Activated CD4-positive, alpha-beta T cell treated with anti-CD3 and anti-CD28 coated beads, Interleukin-2, amount 50 U/mL, for 4 hours (primary cell): ENCODE measurements at places on chromosomes 12 and 14.

DNA sequence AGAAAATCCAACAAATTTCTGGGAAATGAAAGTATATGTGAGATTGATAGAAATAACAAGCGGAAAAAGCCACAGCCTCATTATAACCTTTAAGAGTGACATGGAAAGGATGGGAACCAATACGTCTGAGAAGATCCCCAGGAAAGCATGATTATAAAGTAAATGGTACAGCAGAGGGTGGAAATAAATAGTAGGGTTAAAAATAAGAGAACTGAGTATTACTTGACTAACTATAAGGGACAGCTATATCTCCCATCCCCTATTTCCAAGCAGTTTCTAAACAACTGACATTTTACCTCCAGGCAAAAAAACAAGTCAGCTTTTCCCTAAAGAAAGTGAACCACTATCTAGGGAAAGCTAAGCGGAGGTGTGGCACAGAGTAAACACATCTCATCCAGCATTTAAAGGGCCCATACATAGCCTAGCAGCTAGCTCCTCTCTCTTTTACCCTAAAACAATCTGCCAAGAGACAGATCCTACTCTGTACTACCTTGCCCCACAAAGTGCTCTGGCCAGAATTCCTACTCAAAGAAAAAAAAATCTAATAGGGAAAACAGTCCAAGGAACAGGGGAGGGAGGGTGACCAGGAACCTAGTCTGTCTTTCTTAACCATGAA is 11.2 kb downstream of the OSBPL8 start:
- no peak for DNase-seq

GRCh38 chr14:92670643-92671366 is 77.6 kb downstream of the LGMN start:
- no peak for DNase-seq

DNA sequence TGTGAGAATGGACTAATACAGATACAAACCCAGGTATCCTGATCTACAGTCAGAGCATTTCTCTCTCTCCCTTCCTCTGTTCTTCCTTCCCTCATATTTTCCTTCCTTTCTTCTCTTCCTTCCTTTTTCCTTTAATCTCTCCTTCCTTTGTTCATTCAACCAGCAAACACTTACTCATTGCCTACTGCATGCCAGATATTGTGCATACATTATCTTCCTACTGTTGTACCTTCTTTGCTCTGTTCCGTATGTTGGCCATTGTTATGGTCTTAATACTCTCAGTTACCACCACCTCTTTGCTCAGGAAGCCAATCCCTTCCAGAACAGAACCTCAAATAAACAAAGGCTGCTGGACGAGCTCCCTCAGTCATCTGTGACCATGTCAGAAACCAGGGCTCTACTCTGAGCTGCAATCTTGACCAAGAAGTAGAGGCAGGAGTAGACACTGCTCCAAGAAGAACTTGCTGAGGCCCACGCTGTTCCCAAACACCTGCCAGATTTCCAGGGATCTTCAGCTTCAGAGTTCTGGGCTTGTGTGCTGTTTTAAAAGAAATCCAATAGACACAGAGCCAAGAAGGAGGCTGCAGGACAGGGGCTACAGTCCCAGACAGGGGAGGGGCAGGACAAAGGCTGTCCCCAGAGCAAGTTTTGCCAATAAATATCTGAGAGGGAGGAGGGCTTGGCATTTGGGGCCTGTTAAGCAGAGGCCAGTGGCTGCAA is 526.7 kb upstream of the TBX3 start:
- DNase-seq, result no peak

GRCh38 chr12:27960821-27961220 is 11.7 kb downstream of the PTHLH start:
- no peak for DNase-seq

DNA sequence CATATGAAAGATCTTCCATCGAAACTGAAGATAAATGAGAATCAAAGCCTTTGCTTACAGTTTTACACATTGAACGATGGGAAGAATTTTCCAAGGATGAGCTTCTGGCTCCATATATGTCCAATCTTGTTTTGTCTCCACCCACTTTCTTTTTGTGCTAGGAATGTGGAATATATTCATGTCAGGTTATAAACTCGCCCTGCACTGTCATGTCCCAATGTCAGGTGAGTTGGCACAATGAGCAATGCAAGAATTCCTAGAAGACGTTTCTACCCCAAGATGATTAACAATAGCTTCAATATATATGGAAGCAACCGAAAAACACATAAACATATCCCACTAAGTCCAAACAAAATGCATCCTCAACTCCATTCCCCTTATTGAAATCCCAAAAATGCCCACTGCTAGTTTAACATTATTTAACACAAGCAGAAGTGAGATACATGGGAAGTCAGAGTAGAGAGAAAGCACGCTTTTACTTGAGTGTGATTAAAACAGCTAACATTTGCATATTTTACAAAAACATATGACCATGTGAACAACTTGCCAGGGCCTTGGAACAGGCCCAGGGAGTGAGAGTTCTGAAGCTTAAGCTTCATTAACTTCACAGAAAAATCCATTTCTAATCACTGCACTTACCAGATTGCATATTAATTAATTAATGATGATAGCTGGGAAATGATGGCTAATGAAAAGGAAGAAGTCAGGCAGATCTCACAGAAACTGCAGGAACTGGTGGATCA is 233.9 kb downstream of the GXYLT1 start:
- DNase-seq, result no peak

DNA sequence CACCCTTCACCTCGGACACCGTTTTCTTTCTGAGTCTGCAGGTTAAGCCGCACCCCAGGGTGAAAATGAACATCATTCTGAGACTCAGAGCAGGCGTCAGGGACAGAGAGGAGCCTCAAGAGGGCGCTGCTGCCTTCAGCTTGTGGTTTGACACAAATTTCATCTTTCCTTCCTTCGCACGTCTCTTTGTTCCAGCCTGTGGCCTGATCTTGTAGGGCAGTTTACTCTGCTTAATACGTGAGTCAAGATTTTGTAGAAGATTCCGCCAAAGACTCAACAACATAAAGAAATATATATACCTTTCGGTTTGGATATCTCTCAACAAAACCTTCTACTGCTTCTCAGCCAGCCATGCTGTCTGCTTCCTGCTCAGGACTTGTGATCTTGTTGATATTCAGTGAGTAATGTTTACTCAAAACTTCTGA is 329.3 kb upstream of the OR4E1 start:
- peak; percentile 61 for DNase-seq

DNA sequence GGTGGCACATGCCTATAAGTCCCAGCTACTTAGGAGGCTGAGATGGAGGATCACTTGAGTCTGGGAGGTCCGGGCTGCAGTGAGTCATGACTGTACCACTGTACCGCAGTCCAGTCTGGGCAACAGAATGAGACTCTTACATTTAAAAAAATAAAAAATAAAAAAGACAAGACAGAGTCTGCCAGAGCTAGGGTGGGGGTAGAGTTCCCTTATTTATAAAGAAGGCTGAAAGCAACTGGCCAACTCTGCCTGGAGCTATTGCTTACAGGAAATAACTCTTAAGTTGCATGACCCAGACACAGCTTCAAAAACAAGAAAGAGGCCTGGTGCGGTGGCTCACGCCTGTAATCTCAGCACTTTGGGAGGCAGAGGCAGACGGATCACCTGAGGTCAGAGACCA is 31.5 kb downstream of the NUMB start:
- DNase-seq, result no peak

GRCh38 chr12:110844551-110845338 is 2.0 kb upstream of the CCDC63 start:
- DNase-seq, result no peak

- no peak for DNase-seq
Measured at GRCh38 chr14:100083706-100084105, 18.5 kb downstream of the EVL start.
